SJCRH30 (cell line): ENCODE measurements at places on chromosomes 13 and 19.

DNA sequence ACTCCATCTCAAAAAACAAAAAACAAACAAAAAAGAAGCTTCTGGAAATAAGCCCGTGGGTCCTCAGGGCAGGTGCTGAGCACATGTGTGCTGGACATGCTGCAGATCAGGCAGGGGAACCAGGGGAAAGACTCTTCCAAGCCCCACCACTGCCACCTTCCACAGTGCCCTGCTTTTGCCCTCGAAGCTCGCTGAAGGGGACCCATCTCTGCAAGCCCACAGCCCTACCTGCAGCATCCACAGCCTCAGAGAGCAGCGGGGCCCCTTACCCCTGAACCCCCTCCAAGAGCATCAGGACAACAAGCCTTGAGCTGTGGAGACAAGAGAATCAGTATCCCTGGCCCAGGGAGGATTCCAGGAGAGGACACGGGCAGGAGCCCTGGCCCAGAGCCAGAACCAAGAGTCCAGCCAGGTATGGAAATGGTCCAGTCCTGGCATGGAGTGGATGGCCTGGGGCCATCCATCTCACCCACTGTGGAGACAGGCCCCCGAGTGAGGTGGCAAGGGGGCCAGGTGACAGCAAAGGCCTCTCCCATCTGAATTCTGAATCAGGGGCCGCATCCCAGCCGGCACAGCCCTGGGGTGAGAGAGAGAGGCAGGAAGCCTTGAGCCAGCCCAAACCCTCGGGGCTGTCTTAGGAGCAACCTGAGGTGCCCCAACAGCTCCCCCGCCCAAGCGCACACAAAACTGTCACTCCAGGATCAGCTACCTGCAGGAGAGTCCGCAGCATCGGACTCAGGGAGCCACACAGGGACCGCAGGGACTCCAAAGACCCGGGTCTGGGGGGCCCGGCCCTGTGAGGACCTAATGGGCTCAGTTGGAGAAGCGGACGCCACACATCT is 51.8 kb upstream of the TPM4 start:
- no peak for DNase-seq

- no peak for DNase-seq
These were observed 192.3 kb downstream of the TEX29 start for GRCh38 chr13:111512707-111513106.

- DNase-seq = no peak
These were observed 628.2 kb upstream of the SLITRK5 start for GRCh38 chr13:87042946-87043345.

DNA sequence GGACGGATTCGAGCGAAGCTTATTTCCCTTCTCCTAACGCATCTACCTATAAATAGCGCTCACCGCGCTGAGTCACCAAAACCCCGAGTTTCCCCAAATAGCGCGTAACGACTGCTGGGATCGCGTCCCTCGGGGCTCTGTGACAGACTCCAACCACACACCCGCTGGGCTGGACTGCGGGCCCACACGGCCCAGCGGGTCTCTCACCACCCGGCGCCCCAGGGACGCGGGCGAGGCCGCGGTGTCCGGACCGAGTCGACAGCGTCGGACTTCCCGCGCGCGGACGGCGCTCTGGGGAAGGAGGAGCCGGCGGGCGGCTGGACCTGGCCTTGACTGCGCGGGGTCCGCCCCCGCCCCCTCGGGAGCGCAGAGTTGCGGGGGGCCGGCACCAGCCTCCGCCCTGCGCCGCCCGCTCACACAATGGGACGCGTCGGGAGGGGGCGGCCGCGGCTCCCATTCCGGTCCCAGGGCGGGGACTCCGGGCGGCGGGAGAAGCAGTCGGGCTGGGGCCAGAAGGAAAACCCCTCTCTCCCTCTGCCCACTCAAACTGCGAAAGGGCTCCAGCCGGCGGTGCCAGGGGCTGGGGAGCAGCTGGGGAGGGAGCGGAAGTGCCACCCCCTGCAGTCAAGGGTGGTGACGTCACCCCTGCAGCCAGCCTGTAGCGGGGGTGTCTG is 108.8 kb downstream of the KCNRG start:
- peak; percentile 83 for DNase-seq

DNA sequence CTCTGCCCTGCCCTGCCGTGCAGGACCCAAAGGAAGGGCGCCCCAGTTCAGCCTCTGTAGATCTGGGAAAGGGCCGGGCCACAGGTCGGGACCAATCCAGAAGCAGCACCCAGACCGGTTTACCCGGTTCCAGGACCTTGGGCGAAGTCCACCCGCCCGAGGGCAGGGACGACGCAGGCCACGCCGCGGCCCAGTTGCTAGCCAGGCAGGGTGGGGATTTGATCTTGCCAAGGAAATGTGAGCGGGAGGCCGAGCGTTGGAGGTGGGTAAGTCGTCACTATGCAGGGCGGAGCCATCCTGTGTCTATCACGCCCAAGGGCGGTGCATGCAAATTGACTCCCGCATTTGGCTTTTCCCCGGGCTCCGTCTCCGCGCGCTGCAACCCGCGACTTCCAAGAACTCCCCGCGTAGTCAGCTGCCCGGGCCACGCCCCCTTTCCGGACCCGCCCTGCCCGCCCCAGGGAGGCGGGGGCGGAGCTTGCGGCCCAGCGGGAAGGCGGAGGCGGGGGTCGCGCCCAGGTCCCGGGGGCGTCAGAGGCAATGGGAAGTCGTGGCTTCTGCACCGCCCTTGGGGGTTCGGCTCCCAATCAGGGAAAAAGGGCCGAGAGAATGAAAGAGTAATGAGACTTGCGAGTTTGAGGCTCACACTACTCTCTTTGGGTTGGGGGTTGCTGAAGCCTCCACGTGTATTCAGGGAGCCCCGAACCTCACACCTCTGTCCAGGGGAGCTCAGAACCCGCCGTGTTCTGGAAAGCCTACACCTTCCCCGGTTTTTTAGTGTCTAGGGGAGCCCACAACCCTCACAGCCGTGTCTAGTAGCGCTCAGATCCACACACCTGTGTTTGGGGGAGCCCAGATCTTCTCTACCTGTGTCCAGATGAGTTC is 12.8 kb downstream of the IER2 start:
- peak; percentile 100 for DNase-seq

GRCh38 chr19:30153326-30154210 is 211.5 kb downstream of the URI1 start:
- DNase-seq = no peak

DNA sequence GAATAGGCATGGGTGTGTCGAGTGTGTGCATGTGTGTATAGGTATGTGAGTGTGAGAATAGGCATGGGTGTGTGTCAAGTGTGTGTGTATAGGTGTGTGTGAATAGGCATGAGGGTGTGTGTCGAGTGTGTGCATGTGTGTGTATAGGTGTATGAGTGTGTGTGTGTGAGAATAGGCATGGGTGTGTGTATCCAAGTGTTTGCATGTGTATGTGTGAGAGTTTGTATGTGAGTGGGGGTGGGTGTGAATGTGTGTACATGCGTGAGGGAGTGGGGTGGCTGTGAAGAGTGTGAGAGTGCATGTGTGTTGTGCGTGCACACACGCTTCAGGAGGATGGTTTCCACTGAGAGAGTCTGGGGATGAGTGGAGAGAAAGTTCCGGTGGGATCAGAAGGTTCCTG is 13.5 kb downstream of the EVI5L start:
- no peak for DNase-seq

DNA sequence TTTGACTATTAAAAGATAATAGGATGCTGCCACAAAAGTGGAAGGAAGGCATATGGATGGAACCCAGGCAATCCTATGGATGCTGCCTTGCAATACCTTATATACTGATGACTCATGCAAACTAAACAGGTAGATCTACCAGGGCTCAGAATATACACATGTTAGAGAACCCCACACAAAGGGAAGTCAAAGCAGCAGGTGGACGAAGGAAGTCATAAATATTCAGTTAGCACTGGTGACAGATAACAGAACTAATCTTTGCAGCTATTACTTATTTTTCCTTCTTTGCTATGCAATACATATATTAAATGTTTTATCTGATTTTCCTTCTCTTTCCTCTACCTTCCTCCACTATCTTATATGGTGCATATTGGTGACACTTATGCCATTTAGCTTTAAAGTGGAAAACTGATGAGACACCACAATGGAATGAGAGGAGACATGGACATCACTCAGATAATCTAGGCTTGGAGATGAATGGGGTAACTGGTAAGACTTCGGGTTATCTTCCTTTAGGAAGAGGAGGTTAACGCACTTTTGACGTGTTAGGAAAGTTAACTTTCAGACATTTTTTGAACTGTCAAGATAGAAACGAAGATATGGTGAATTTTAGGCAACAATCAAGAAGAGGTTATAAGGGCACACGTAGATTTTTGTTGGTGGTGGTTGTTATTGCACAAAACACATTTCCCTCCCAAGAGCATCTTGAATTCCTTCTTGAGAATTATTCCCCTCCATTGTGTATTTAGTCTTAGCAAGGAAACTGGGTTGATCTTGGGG is 39.8 kb upstream of the MBNL2 start:
- no peak for DNase-seq

DNA sequence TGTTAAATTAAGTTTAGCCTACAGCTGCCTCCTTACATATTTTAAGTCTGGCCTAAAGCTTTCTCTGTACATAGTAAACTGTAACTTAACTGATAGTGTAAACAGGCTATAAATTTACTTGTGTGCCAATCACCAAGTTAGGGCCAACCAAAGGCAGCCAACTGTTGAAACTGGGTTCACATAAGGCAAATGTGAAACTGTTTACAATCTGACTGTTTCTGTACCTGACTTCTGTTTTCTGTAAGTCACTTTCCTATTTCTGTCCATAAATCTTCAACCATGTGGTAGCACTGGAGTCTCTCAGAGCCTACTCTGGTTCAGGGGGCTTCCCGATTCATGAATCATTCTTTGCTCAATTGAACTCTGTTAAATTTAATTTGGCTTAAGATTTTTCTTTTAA is 103.1 kb downstream of the RAP2A start:
- DNase-seq = no peak

DNA sequence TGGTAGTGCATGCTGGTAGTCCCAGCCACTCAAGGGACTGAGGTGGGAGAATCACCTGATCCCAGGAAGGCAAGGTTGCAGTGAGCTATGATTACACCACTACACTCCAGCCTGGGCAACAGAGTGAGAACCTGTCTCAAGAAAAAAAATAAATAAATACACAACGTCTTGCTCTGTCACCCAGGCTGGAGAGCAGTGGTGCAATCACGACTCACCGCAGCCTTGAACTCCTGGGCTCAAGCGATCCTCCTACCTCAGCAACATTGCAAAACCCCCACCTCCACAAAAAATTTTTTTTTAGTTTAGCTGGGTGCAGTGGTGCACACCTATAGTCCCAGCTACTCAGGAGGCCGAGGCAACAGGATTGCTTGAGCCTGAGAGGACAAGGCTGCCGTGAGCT is 8.8 kb downstream of the TPM4 start:
- DNase-seq = no peak

- no peak for DNase-seq
These were observed 43.8 kb downstream of the SERP2 start for GRCh38 chr13:44417446-44417845.

- DNase-seq = no peak
These were observed 67.8 kb downstream of the SACS start for GRCh38 chr13:23365652-23366051.

DNA sequence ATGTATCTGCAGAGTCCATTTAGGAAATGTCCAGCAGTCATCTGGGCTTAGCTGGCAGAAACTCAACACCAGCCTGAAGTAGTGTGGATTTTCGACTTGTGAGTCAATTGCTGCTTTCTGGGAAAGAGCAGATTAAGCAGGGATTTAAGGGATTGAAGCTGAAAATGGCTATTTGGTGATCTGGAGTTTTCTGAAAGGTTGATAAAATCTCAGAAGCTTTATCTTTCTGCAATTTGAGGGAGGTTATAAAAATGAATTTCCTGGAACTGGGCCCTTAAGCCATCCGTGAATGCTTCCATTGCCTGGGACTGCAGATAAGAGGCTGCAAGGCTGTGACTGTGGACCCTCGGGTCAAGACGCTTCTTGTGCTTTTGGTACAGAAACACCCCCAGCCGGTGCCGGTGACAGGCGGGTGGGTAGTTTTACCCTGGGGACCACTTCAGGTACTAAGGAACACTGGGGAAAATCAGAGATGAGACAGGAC is 61.5 kb downstream of the COL4A1 start:
- DNase-seq = peak; percentile 74

GRCh38 chr13:113537909-113538688 is 46.5 kb upstream of the TFDP1 start:
- DNase-seq = no peak

GRCh38 chr19:41564515-41565378 is 11.2 kb upstream of the CEACAM21 start:
- peak; percentile 60 for DNase-seq

- DNase-seq = no peak
These were observed 697.3 kb downstream of the PCDH9 start for GRCh38 chr13:66532845-66533244.

DNA sequence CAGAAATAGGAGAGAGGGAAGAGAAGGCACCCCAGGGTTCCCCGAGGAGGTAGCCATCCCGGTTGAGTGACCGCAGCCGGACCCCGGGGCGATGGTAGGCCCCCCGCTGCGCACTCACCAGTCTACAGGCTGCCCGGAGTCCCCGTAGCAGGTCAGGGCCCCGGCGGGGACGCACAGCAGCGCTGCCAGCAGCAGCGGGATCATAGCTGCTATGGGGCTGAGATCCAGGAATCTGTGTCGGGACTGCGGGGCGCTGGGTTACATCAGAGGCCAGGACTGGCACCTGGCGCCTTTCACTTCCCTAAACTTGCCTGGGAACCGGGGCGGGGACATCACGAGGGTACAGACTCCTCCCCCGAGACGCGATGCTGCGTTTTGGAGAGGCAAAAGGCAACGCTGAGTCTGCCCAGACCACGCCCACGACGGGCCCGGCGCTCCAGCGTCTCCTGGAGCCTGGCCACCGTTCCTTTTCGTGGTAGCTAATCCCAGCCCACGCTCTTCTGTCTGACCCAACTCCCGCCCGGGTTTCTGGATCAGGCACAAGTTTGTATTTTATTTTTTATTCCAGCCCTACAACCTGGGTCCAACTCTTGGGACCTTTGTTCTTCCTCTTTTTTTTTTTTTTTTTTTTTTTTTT is at the start of gene DNASE2:
TSS of gene DNASE2 (minus strand) at position 278 of the 637 bp plus-strand sequence. CDS start at position 204, 74 bp downstream.
- peak; percentile 100 for DNase-seq

GRCh38 chr13:46668931-46669525 is 116.1 kb downstream of the LRCH1 start:
- peak; percentile 42 for DNase-seq

- DNase-seq = no peak
These were observed 13.5 kb downstream of the PPP1R13L start for GRCh38 chr19:45391346-45391745.

DNA sequence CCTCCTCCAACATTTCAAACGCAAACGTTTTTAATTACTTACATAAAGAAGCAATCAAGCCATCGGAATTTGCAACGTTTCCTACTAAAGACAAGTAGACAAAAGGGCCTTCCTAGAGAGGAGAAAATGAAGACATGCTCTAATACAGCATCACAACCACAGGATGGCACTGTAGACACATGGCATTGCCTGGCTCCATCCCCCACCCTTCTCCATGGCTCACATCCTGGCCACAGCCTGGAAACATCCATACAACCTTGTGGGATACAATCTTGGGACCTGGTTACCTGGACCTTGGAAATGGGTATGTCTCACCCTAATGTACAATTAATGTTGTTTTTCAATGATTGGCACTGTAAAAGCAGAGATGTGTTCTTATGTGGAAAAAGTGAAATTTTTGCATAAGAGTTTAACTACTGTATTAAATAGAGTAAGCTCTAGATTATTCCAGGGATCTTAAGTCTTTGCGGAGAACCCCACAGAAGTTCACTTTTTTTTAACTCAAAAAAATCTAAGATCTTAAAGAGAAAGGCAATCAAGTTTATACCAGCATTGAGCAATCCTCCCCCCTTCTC is 21.5 kb downstream of the EBPL start:
- DNase-seq = peak; percentile 62

- no peak for DNase-seq
These were observed 24.4 kb upstream of the MTIF3 start for GRCh38 chr13:27474751-27475268.
